Activated T-helper 1 cell treated with anti-CD3 and anti-CD28 coated beads, Interleukin-12 subunit alpha, Interleukin-12 subunit beta, Interleukin-2, Interleukin-4 antibody, amounts not matched to agents 30 ng/mL and 10 ng/mL and 1 ng/mL, durations not matched to agents 14 hours and 24 hours and 36 hours (primary cell): ENCODE measurements at places on chromosomes 12 and 14. TPM values are rescaled to one million over a fixed set of nuclear protein-coding genes. Genes with fewer than 3 reads are reported as not detected.

- DNase-seq = no peak
Observed at GRCh38 chr14:105925615-105926372, 399.4 kb downstream of the TMEM121 start.

DNA sequence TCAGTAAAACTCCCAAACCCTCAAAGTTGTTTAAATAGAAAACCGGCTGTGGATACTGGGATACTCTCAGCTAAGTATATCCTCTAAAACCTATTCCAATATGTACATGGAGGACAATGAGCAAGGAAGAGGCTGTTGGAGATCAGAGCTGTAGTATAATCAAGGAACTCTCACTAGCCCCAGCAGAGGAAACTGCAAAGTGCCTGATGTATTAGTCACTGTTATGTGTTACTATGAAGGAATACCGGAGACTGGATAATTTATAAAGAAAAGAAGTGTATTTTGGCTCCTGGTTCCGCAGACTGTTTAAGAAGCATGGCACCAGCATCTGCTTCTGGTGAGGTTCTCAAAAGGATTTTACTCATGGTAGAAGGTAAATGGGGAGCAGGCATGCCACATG, 65.6 kb upstream of the RPL10L start:
- DNase-seq = no peak

GRCh38 chr12:3727354-3727753, 25.6 kb downstream of the CRACR2A start:
- DNase-seq = no peak

- peak; percentile 70 for DNase-seq
Observed at GRCh38 chr12:108838194-108839017, 19.0 kb downstream of the SSH1 start.

DNA sequence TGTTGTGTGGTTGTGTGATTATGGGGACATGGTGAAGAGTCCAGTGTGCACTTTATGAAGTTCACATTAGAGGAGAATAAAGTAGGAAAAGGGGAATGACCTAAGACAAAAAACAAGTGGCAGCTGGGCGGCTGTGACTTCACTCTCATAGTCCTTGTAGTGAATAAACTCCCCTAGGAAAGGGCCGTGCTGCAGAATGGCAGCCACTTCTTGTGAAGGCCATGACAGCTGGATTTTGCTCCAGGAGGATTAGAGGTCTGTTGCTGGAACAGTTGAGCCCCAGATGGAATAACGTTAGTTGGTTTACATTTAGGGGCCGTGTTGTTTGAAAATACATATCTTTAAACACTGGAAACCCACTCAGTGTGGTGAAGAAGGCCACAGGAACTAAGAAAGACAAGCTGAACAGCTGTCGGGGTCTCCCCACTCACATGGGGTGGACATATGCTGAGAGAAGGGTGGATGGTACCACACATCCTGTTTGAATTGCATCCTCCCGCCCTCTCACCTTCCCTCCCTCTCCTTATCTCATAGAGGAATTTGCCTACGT, 276.9 kb downstream of the CACNA1C start:
- no peak for DNase-seq

DNA sequence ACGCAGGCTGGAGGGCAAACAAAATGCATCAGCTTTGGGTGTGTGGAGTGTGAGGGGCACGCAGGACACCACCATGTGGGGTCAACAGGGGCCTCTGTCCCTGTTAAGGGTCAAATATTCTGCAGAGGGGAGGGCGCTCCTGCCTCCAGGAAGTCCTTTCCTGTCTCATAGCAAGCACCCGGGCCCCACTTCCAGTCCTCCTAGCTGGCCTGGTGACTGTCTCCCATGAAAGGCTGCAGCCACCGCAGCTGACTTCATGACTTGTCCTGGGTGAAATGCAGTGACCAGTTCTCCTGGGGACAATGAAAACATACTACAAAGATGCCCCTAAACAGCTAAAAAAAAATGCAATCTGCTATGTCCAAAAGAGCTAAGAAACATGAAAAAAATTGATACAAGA, 53.6 kb downstream of the LGMN start:
- no peak for DNase-seq

GRCh38 chr12:116878567-116879508, 2.4 kb downstream of the HRK start:
- DNase-seq = no peak

DNA sequence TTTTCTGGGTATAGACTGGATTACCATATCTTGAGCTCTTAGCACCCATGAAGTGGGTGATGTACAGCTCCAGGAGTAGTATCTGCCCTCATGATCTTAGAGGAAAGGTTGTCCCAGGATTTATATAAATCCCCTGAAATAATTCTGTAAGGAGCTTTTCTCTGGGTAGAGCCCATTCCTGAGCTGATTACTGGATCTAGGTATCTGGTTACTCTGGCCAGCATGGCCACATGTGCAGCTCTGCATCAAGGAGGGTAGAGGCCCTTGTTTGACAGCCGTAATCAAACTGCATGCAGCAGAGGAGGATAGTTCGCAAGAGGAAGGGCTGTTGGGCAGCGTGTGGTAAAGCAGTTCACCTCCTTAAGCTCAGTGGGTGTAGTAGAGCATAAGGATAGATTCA, 8.5 kb downstream of the COX14 start:
- DNase-seq = no peak

DNA sequence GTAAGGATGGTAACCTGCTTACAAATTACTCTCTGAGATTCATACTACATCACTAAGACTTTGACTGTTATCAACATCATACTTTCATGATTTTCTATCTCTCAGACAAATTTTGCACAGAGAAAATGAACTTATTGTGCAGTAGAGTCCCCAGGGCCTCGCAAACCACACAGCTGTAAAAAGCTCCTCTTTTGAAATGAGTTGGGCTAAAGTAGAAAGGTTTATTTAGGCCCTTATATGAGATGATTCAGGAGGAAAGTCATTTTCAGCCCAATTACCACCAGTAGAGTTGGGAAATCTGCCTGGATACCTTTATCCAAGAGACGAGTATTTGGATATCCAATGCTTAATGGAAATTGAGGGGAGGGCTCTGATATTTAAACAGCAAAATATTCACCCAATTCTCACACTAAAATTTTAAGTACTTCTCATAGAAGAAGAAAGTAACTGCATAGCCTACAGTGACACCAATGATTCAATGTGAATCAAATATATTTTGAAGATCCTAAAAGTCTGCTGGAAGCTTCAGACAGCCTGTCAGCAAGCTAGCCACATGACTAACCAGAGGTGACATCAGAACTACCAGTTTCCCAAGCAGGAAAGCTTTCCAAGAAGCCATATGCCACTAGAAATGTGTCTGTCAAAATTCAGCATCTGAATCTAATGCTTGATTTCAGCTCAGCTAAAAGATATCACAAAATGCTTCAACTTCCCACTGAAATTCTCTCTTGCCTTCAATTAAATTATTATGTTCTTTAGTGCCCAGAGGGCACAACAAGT, 190.1 kb upstream of the SYT1 start:
- DNase-seq = no peak

DNA sequence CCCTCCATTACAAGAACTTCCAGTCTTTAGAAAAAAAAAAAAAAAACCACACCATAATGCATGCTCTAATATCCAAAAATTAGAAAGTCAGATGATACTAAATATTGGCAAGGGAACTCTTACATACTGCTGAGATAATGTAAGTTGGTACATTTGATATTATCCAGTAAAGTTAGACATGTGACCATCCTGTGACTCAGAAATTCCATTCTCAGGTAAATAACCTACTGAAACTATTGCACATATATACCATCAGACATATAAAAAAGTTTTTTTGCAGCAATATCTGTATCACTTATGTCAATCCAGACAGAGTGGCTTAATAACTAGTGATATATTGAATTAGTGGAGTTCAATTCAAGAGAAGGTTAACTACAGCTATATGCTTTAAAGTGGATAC, 63.5 kb downstream of the KITLG start:
- no peak for DNase-seq

- no peak for DNase-seq
Observed at GRCh38 chr14:73188501-73188911, 48.8 kb upstream of the PAPLN start.

DNA sequence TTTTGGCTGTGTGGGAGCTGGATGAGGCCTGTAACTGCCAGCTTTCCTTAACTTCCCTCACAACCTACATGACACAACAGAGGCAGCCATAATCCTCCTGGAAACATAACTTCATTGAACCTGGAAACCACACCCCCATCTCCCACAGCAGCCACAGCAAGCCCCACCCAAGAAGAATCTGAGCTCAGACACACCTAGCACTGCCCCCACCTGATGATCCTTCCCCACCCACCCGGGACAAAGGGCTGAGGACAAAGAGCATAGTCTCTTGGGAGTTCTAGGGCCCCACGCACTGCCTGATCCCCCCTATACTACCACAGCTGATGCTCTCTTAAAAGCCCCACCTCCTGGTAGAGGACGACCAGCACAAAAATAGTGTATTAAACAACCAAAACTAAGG, 29.6 kb upstream of the TSPAN8 start:
- DNase-seq = no peak

- no peak for DNase-seq
Observed at GRCh38 chr14:85359505-85359904, 170.4 kb upstream of the FLRT2 start.

DNA sequence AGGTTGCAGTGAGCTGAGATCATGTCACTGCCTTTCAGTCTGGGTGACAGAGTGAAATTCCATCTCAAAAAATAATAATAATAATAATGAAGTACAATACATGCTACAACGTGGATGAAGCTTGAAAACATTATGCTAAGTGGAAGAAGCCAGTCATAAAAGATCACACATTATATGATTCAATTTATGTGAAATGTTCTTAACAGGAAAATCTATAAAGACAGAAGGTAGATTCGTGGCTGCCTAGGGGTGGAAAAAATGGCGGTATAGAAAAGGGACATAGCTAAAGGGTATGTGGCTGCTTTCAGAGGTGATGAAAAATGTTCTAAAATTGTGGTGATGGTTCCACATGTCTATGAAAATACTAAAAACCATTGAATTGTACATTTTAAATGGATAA, 41.0 kb upstream of the AMIGO2 start:
- no peak for DNase-seq

DNA sequence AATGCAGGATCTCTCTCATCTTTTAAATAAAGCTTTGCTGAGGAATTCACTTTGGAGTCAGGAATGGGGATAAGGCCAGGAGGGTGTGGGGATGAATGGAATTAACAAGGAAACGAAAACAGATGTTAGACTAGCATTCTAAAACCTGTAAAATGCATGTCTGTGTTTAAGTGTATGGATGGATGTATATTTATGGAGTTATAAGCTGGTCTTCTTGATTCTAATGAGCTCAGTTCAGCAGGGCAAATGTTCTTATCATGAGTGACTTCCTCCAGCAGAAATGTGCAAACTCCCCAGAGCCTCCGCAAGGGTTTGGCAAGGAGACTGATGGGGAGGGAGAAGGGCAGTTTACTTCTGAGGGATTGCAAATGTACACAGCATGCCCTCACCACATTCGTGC, 149.1 kb downstream of the NTF3 start:
- no peak for DNase-seq

GRCh38 chr12:18261273-18261672, at the start of gene PIK3C2G:
TSS of gene PIK3C2G (plus strand) at chr12:18261518. CDS start at chr12:18282082, 20,564 bp downstream.
- no peak for DNase-seq

DNA sequence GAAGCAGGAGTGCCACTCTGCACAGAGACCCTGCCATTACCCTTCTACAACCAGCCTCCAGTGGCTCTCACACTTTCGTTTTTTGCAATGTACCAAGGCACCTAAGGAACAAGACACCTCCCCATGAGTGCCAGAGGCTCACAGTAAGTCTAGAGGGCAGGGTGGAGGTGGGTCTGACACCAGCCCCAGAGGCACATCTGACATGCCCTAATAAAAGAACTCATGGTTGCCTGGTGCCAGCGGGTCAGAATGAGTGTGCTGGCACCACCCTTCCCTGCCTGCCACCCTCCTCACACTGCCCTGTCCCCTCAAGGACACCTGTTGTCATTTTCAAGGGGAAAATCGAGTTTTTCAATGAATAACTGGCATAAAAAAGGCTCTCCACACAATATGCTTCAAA, 161.2 kb downstream of the FOXN3 start:
- no peak for DNase-seq

DNA sequence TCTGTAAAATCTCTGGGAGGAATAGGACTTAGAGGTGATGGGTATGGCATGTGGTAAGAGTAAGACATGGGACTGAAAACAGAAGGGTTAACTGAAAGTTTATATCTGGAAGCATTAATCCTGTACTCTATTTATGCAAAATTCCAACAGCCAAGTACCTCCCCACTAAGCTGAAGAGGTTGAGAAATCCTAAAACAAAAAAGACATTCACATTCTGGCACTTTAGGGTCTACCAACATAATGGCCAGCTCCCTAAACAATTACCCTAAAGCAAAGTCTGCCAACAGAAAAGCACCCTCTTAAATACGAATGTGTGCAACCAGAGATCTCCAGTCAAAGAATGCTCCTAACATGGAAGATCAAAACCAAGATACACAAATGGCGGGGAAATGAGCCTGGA, 87.4 kb downstream of the GTF2A1 start:
- no peak for DNase-seq

GRCh38 chr14:50530794-50531365, 1.5 kb downstream of the MAP4K5 start:
- no peak for DNase-seq

DNA sequence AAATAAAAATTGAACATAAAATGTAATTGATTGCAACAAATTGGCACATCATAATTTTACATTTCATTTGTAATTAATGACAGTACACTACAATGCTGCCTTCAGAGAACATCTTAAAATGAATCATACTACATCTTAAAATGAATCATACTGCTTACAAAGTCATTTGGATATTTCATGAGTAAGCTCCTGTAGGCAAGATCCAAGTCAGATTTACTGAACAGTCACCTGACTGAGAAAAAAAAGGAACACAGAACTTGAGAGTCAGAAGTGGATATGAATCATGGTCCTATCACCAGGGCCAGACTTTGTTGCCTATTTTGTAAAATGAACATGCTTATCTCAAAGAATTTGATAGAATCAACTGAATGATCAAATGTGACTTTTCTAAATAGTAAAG, 32.7 kb upstream of the FBLN5 start:
- DNase-seq = no peak

Gene TC2N
- total RNA-seq = 21.5 and 27.2 TPM in 2 replicates

Gene TNFAIP2
- total RNA-seq = 2.3 and 2.4 TPM in 2 replicates

Gene CLEC2A
- total RNA-seq = not detected in 2 replicates

Gene ASIC1
- 10.2 and 11.2 TPM in 2 replicates for total RNA-seq

Gene HOXC12
- not detected in 2 replicates for total RNA-seq

Gene DAAM1
- total RNA-seq = 4.2 and 5.3 TPM in 2 replicates

Gene A2M
- not detected in 2 replicates for total RNA-seq

Gene TMEM229B
- 1.7 and 1.8 TPM in 2 replicates for total RNA-seq

Gene ANKRD33
- not detected in 2 replicates for total RNA-seq
